ENCODE measurements at places on chromosomes 1 and 21.

GRCh38 chr1:201011616-201012015, 11.9 kb downstream of the KIF21B start:
- DNase-seq: no peak

DNA sequence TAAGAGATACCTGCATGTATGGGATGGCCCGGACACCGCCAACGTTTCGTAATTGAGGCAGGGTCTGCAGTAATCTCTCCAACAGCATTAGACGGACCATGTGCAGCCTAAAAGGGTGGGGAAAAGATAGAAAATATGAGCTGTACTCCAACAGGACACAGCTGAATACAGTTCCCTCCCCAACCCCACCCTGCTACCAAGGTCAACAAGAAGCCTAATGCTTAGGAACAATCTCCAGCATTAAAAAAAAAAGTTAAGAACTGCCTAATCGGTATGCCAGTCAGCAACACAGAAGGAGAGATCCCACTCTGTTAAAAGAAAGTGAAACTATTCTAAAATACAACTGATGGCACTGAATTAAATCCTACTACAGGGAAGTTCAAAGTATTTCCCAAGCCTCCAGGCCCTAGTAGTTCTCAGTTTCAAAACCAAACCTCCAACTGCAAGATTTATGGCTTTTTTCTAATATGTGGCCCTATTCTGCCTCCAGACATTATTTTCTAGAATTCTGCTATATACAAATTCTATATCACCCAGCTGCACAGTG, 81.0 kb downstream of the UBR4 start:
- no peak for DNase-seq

DNA sequence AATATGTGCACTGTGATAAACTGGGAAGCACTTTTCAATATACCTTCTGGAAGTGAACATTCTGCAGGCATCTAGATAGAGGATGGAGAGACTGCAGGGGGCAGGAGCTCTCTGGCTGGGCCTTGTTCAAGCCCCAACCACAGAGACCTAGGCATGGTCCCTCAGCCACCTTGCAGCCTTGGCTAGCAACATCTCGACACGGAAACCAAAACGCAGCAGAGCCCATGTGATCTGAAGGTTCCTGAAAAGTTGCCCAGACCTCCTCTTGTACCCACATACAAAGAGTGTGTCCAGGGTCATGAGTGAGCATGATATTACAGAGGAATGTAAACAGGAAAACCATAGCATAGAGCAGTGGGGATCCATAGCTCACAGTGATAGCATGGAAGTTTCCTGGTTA, 33.1 kb upstream of the SAMD11 start:
- DNase-seq: no peak

DNA sequence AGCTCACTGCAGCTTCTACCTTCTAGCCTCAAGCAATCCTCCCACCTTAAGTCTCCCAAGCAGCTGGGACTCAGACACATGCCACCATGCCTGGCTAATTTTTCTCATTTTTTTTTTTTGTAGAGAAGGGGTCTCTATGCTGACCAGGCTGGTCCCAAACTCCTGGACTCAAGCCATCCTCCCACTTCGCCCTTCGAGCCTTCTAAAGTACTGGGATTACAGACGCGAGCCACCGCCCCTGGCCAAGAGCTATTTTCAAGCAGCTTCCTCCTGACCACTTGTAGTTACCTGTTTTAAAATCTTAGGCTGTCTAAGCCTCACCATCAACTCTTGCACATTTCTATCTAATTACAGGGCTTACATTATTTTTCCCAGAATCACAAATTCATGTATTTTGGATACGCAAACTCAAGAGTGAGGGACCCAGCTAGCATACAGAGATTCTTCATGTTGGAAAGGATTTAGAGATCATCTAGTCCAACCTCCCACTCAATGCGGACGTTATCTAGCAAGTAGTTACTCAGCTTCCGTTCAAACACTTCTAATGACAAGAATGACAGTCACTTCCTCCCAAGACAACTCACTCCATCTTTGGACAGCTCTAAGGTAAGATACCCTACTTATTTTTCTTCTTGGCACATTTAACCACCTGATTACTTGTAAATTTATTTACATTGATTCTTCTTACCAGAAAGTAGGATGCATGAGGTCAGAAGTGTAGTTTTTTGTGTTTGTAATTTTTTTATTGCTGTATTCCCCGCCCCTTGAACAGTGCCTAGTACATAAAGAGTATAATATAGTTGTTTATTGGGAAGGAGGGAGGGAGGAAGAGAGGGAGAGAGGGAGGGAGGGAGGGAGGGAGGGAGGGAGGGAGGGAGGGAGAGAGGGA, 65.4 kb downstream of the LUZP1 start:
- DNase-seq: peak; percentile 17

GRCh38 chr1:66395202-66396061, 138.5 kb upstream of the SGIP1 start:
- no peak for DNase-seq

All from SW 1271 (cell line).